NCI-H446 (cell line): ENCODE measurements at places on chromosomes 2 and 18.
A peak's percentile ranks its signal among the peaks of the same experiment; 100 is the strongest.

DNA sequence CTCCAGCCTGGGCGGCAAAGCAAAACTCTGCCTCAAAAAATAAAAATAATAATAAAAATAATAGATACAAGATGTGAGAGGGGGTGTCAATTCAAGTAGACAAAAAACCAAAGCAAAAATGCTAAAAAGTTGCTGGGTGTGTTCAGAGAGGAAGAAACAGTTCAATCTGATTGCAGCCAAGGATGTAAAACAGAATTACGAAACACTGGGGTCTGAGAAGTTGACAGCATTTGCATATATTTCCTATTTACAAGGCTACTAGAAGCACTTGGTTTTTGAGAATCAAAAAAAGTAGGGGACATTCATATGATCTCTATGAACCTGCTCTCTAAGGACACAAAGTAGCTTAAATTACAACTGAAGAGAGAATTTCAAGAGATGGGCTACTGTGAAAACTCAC lies 7.6 kb downstream of the TRIP12 start:
- no peak for DNase-seq

DNA sequence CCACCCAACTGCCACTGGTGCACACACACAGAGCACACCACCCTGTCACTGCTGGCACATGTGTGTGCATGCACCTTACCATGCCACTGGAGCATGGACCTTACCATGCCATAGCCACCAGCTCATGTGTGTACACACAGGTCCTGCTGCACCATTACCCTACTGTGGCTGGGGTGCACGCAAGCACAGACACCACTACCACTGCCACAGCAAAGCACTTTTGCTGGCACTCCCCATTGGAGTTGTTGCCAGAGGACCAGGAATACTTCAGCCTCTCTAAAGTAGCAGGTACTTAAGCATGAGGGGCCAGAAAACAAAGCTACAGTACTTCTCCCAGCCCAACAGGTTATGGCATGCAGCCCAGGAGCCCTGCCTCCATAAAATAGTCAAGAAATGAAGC lies 404.8 kb downstream of the MBD2 start:
- DNase-seq = no peak

DNA sequence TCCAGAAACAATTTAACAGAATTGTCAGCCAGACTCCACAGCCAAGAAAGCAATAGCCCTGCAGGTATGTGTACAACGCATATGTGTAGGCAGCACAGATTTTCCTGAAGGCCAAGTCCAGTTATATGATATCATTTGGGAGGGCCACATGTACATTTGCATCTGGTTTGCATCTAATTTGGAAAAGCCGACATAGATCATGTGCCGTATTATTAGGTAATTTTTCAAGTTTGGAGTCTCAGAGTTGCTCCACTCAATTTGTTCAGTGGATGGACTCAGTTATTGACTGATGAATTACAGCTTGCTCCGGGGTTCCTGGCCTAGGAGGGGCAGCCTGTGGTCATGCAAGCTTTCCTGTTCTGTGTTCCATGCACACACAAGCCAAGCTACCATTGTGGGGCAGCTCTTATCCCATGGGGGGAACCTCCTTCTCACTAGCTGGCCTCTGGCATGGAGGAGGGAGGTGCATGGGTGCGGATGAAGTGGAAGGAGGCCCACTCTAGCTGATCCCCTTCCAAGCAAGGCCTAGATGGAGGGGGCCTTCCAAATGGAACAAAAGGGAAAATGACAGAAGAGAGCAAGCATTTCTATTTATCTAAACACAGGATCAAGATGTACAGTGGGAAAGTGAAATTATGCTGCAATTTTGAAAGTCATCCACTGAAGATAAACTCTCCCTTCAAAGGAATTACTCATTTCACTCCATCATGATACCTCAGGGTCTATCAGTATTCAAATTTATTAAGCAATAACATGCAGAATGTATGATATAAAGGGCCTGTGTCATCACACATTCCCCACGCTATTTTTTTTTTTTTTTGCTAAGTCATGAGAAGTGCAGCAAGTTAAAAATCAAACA lies 202.6 kb upstream of the SMAD2 start:
- no peak for DNase-seq

DNA sequence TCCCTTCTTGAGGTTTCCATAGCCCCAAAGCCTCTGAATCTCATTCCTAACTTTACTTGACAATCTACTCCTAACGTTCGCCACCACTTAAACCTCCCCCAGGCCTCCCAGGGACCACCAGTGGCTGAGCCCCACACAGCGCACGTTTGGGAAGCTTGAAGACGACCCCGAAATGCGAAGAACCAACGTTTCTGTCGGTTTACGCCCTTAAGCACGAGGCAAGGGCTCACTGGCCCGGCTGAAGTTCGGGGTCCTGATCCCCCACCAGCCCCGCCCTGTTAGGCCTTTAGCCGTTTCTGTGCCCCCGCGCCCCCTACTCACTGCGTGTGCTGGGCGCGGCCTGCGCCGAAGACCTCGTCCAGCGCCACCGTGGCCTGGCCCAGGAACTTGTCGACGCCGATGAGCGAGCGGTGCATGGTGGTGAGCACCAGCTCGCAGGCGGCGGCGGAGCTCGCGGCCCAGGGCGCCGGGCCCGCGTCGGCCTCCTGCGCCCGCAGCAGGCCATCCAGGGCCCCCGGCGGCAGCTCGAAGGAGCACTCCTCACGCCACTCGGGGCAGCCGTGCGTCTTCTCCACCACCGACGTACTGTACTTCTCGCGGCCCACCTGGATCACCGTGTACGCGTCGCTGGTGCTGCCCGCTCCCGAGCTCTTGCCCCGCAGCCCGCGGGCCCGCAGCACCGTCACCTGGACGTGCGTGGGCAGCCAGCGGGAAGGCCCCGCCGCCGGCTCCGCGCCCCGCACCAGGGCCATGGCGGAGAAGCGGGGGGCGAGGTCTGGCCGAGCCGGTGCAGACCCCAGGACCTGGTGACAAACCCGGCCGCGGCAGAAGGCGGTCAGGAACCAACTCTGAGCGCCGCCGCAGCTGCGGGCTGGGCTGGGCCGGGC lies 479 bp downstream of the RAB11FIP5 start:
- no peak for DNase-seq

DNA sequence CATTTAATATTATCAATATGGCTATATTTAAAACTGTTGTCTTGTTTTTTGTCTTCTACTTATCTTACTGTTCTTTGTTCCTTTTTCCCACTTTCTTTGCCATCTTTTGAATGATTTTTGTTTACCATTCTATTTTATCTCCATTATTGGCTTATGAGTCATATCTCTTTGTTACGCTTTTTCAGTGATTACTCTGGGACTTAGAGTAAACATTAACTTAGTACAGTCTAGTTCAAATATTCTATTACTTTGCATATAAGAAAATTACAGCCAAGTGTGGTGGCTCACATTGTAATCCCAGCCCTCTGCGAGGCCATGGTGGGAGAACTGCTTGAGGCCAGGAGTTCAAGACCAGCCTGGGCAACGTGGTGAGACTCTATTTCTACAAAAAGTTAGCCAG lies 26.1 kb downstream of the ADCY3 start:
- DNase-seq = no peak

- no peak for DNase-seq
Observed at GRCh38 chr2:184729581-184729980, 131.3 kb downstream of the ZNF804A start.

DNA sequence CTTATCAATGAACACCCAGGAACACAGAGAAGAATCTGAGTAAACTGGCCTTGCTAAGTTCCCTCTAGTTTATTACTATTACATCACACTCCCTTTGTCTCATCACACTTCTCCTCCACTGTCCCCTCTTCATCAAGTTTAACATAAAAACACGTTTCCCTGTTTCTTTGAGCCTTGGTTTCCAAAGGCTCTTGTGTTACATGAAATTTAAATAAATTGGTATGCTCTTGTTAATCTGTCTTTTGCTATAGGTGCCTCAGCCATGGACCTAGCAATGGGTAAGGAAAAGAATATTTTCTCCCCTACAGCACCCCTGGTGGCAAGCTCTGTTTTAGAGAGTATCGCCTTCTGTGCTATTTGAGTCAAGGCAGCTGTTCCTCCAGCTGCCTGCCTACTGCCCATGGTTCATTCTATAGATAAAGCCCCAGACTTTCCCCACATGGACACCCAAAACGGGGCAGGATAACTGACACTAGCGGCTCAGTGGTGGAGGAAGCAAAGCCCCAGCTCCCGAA lies 31.8 kb downstream of the TGIF1 start:
- DNase-seq = no peak

- DNase-seq = no peak
Observed at GRCh38 chr2:8939486-8940114, 63.9 kb downstream of the MBOAT2 start.

- no peak for DNase-seq
Observed at GRCh38 chr2:219510512-219511135, 3.7 kb upstream of the ASIC4 start.

DNA sequence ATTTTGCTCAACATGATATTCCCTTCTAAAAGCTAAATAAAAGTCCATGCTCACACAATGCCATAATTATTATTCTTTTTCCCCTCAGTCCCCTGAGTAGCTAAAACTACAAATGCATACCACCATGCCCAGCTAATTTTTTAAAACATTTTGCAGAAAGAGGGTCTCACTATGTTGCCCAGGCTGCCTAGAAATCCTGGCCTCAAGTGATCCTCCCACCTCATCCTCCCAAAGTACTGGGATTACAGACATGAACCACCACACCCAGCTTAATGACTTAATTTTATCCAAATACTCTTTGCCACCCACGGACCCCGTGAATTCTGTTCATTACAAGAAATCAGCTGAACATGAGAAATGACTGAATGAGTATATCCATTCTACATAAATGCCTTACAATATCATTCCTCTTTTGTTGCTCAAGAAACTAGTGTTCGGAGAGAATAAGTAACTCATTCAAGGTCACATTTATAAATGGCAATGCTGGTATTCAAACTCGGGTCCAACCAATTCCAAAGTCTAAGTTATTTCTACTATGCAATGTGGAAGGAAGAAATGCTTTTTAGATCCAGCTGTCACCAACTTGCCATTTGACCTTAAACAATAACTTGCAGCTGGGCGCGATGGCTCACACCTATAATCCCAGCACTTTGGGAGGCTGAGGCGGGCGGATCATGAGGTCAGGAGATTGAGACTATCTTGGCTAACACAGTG lies 59.8 kb downstream of the NOL10 start:
- no peak for DNase-seq

DNA sequence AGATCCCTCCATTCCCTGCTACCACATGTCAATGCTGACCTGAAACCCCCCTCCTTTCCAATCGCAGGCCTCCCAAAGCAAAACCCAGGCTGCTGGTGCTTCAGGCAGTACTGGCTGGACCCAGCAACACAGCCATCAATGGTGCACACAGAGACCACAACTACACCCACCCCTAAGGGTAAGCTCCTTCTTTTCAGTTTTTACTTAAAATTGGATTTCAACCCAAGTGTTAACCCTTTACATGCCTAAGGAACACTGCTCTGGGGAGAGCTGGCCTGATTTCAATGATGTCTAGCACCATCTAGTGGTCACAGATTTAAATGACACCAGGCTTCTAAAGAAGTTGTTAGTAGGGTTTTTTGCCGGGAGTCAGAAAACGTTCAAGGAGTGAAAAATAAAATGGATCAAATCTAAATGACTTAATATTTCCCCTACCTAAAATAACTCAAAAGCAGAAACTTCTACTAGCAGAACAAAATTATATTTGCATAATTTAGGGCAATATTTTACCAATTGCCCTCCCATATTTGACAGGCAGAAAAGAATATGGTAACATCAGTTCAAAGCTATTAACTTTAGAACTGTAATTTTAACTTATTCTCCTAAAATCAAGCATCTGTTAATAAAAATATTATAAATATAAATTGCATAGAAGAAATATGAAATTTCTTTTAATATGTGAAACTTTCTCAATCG lies 24.6 kb downstream of the FECH start:
- DNase-seq = no peak

GRCh38 chr2:12429779-12430406 lies 286.8 kb upstream of the TRIB2 start:
- DNase-seq = peak; percentile 10

DNA sequence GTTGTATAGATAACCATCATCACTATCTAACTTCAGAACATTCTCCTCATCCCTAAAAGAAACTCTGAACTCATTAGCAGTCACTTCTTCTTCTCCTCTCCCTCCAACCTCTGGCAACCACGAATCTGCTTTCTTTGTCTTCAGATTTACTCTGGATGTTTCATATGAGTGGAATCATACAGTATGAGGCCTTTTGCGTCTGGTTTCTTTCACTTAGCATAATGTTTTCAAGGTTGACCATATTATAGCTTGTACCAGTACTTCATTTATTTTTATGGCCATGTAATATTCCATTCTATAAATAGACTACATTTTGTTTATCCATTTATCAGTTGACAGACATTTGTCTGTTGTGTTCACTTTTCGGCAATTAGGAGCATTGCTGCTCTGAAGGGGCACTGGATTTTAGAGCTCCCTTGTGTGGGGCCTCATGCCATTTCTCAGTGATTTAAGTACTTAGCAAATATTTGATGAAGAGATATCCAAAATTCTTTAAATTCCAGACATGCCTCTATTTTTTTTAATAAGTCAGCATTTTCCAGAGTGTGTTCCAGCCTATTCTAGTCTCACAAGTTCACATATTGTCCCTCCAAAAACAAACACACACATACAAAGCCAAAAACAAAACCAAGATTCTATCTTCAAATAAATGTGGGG lies 22.5 kb upstream of the MAP3K20 start:
- no peak for DNase-seq

GRCh38 chr2:23427976-23428375 lies 43.0 kb downstream of the KLHL29 start:
- no peak for DNase-seq

- no peak for DNase-seq
Observed at GRCh38 chr2:109171444-109172334, 42.7 kb downstream of the SH3RF3 start.

GRCh38 chr18:48529796-48530195 lies 9.0 kb upstream of the CTIF start:
- no peak for DNase-seq

DNA sequence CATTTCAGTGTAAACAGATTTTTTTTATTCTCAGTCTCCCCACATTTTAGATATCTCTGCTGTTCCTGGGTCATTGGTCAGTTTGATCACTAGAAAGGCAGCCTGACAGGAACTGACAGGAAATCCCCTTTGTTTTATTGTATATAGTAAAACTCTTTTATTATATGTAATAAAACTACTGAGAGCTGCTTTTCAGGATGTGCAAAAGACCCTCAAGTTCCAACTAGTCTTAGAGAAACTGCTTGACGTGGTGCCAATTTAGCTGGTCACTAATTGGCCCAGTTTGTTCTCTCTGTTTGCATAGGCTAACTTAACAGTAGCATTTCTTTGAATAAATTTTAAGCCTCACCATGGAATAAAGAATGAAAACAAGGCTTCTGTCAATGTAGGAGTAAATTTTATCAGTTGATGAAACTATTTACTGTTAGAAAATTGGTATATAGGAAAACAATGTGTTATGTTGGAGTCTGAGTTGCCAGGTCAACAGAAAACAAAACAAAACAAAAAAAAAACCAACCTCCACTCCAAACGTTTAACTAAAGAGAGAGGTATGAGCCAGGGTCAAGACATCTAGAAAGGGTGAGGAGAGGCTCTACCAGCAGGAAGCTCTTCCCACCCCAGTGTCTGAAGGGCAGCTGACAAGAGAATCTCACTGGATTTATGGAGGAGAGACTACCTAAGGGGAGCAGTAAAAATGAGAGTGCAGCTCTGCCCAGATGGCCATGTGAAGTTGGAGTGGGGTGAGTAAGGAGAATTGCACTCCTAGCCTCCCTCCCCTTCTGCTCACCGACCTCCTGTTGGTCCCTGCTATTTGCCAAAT lies 184.6 kb downstream of the ST6GAL2 start:
- DNase-seq = no peak

- no peak for DNase-seq
Observed at GRCh38 chr18:25174324-25174723, 177.6 kb downstream of the ZNF521 start.
